Hepatocyte (in vitro differentiated cells): ENCODE measurements at places on chromosomes 6 and 20. TPM values are rescaled to one million over a fixed set of nuclear protein-coding genes. Genes with fewer than 3 reads are reported as not detected.

DNA sequence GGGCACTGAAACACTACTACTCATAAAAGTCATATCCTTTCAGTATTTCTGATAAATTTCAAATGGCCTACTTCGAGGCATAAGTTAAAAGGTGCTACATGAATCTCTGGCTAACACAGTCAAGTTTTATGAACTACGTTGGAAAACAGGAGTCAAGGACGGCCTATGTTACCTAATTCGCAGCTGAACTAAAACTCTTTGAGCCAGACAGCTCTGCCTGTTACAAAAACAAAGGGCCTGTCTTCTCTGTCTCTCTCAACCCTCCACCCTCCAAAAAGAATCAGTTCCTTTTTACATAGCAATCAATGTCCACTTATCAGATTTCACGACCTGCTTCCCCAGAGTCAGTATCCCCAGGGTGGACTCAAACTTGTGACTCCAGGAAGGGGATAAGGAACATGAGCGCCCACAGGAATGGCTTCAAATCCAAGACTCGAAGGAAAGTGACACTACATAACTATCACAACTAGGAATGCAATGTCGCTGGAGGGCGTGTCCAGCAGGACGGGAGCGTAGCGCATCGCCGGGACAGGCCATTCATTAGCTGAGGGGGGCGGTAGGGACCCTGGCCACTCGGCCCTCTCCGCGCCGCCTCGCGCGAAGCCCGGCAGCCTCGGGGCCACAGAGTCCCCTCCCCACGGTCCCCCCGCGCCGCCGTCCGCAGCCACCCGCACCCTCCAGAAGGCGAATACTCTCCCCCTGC is 591 bp downstream of the IBTK start:
- DNase-seq: peak; percentile 84

- peak; percentile 28 for DNase-seq
These were observed 75.2 kb downstream of the JPH2 start for GRCh38 chr20:44111712-44112335.

GRCh38 chr6:118012944-118013343 is 105.9 kb downstream of the SLC35F1 start:
- no peak for DNase-seq

The DIDO1 gene
- total RNA-seq: 31.5 and 31.6 TPM in 2 replicates

DNA sequence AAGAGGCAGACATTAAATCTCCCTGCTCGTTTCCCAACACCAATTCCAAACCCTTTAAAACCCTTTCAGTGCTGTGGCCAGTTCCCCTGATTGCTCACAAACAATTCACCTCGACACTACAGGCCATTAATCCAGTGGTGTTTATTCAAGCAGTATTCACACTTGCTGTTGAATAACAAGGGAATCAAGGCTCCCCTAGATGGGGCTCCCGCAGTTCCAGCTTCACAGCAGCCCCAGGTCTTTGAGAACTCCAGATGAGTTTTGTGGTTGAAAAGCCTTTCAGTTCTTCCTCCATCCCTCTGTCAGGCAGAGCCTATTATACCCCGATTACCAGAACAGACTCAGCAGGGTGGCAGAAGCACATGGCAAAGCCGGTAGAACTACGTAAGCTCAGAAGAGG is 36.2 kb downstream of the JAG1 start:
- no peak for DNase-seq

GRCh38 chr6:93749930-93750329 is 330.6 kb upstream of the EPHA7 start:
- DNase-seq: no peak

DNA sequence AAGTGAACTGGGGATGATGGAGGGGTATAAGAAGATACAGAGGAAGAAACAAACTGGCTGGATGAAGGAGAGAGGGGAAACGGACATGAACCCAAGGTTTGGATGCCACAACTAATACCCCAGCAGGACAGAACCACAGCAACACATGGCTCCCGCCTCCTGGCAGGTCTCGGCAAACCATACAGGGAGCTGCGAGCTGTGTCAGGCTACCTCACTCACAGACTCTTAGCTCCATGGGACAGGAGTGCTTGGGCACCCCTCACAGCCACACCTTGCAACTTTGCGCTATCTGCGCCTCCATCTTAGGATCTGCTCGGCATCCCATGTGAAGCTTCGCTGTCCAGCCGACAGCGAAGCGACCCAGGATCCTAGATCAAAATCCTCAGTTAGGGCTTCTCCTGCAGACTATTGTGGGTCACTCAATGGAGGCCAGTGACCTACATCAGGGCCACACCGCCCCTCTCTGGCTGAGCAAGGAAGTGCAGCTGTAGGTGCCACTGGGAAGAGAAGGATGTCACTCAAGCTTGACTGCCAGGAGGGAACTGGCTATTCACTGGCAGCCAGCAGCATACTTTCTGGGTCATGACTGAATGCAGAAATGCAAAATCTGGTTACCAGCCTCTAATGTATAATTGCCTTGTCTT is 174.4 kb upstream of the RIN2 start:
- DNase-seq: peak; percentile 85

The SAMD10 gene
- total RNA-seq: 1.1 and 1.6 TPM in 2 replicates

DNA sequence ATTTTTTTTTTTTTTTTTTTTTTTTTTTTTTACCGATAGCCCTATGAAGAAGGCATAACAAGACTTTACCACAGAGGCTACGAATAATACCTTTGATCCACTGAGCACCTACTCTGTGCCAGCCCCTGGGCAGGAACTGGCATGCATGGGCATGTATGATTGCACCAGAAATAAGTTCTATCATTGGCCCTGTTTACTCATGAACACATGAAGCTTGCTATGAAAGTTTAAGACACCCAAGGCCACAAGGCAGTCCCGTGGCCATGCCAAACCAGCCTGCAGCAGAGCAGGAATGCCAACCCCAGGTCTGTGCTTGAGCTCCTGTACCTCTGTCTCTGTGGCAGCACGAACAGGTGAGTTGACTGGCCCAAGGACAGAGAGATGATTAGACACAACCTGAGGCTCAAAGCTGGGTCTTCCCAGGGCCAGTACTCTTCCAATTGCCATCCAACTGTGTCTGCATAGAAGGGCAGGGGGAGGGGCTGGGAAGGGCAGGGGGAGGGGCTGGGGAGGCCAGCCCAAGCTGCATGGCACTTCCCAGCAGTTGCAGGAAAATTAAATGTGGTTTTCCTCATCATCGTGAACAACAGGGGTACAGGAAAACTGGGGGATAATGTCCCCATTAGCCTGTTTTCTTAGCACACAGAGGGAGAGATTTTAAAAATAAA is 63.5 kb downstream of the LRFN2 start:
- DNase-seq: no peak

- DNase-seq: peak; percentile 80
These were observed 175.6 kb upstream of the PDE7B start for GRCh38 chr6:135675862-135676261.

- DNase-seq: peak; percentile 26
These were observed 14.3 kb upstream of the PIM1 start for GRCh38 chr6:37155394-37156312.

DNA sequence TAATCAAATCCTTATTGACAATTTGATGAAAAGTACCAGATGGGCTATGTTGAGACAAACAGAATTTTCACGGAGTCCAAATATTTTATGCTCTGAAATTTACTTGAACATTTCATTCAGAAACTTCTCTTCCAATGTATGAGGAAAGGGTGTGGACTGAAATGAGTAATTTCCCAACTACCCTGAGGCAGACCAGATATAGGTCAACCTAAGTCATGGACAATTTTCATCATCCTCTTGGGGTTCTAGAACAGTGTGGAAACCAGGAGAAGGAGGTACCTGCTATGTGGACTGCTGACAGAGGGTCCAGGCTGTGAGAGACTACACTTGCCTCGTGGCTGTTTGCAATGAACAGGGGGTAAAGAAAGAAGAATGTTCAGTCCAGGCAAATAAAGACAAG is 323.0 kb downstream of the ESR1 start:
- DNase-seq: no peak

DNA sequence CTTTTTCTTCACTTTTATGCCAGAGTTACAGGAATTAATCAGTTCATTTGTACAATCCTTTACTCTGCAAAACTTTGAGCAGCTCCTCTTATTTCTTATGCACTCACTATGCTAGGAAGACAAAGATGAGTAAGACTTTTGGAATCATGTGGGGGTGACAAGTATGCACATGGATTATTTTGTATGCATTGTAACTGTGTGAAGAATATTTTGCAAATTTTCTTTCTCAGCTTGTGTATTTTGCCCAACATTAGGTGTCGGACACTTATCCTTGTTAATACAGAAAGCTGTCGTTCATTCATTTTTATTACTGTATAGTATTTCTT is 88.6 kb downstream of the PPP1R14C start:
- no peak for DNase-seq

The SMOC2 gene
- 48.1 and 51.0 TPM in 2 replicates for total RNA-seq

DNA sequence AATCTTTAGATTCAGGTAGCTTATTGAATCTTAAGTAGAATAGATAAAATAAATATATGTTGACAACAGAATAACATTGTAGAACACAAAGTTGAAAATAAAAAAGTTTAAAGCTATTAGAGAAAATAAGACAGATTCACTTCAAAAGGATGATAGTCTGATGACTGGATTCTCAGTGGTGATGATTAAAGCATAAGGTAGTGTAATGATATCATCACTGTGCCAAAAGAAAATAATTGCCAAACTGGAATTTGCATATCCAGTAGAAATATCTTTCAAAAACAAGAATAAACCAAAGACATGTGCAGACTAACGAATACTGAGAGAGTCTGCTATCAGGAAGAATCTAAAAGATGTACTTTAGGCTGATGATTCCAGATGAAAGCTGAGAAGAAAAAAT is 30.2 kb downstream of the ENPP1 start:
- DNase-seq: no peak

DNA sequence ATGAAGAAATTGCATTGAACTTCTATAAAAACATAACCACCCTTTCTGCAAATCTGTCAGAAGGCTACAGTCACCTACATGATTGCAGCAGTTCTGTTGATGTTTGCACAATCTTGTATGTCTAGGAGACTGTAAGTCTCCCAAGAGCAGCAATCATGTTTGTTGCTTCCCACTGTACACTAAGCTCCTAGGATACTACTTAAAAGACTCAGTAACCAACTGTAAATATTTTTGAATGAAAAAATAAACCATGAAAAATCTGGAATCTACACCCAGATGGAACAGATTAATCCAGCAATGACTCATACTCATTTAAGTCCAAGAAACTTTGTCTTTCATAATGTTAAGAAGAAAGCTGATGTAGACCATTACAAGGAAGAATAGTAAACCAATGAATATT is 168.5 kb upstream of the ATXN1 start:
- DNase-seq: peak; percentile 37

GRCh38 chr6:14016432-14016831 is 91.7 kb downstream of the RNF182 start:
- DNase-seq: no peak

- no peak for DNase-seq
These were observed 83.9 kb downstream of the CDC5L start for GRCh38 chr6:44471271-44471981.

GRCh38 chr20:59933849-59934585 is 580 bp upstream of the SYCP2 start:
- peak; percentile 86 for DNase-seq

The CNKSR3 gene
- total RNA-seq: 21.8 and 23.9 TPM in 2 replicates

The PPIL6 gene
- total RNA-seq: 2.2 and 2.6 TPM in 2 replicates

DNA sequence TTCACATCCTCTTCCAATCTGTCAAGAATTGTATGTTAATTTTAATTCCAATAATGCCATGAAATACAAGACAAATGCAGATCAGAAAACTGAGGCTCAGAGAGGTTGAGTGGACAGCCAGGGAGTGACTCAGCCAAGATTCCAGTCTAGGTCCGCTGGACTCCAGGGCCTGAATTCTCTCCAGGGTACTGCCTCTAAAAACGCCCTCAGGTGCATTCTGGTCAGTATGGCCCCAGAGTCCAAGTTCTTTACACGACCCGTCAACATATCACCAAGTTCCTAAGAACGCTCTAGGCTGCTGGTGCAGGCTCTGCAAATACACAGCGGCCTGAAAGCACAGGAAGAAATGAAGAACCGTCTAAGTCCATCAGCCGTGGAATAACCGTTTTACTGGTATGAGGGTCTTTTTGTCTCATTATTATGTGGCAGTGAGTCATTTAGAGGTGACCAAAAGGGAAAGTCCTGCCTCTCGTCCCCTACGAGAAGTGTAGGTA is 709 bp upstream of the ASXL1 start:
- peak; percentile 80 for DNase-seq

GRCh38 chr6:7763881-7764280 is 38.0 kb downstream of the BMP6 start:
- no peak for DNase-seq

DNA sequence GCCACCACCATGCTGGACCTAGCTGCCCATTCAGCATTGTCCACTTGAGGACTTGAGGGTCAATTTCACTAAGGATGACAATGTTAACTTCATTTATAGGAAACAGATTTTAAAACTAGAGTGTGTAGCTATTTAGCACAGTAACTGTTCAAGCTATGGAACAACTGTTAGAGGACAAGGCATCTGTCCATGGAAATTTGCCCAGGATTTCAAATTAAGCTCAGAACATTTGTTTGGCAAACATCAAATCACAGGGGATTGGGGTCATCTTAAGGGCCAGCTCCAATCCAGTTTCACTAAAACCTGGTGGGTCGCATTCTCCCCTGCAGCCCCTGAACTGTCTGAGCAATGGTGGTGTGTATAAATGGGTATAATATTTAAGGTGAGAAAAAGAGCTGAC is 35.1 kb downstream of the PM20D2 start:
- DNase-seq: no peak

DNA sequence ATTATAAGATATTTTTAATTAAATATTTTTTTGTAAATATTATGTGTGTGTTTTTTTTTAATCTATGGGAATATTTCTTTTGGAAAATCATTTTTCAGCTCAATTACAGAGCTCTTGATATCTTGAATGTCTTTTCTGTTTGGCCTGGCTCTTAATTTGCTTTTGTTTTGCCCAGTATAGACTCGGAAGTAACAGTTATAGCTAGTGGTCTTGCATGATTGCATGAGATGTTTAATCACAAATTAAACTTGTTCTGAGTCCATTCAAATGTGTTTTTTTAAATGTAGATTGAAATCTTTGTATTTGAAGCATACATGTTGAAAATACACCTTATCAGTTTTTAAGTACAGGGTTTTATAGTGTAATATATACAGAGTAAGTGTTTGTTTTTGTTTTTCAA is 2.6 kb downstream of the ID4 start:
- no peak for DNase-seq

The TCF19 gene
- total RNA-seq: 6.3 and 6.7 TPM in 2 replicates

GRCh38 chr6:139577763-139578604 is 203.5 kb upstream of the CITED2 start:
- DNase-seq: peak; percentile 69

DNA sequence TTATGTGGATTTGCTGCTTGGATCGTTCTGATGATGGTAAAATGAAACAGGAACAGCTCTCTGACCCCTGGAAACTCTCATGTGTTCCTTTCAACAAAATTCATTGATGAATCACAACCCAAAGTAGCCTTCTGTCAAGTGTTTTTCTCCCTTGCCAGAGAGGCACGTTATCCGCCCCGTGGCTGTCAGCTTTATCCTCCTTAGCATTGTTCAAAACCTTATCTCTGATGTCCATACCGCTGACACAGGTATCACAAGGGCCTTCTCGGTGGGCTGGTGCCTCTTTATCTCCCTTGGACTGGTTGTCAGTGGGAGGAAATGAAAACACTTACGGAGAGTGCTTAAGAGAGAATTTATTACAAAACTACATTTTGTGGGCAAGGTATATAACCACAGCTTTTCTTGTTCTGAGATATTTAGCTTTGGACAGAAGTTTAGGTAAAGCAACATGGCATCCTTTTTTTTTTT is 84.9 kb downstream of the TIAM2 start:
- DNase-seq: no peak
